NCI-H1092 treated with DMSO at 0.1 percent for 48 hours (cell line): ENCODE measurements at places on chromosomes 12 and 14.

DNA sequence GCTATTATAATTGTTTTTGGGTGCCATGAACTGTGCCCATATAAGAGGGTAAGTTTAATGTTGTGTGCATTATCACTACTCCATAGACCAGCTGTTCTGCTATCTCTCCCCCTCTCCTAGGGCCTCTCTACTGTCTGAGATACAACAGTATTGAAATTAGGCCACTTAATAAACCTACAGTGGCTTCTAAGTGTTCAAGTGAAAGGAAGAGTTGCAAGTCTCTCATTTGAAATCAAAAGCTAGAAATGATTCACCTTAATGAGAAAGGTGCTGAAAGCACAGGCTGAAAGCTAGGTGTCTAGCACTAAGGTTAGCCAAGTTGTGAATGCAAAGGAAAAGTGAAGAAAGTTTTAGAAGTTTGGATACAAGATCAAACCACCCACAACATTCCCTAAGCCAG, 168.0 kb downstream of the SLC16A7 start:
- DNase-seq, result no peak

DNA sequence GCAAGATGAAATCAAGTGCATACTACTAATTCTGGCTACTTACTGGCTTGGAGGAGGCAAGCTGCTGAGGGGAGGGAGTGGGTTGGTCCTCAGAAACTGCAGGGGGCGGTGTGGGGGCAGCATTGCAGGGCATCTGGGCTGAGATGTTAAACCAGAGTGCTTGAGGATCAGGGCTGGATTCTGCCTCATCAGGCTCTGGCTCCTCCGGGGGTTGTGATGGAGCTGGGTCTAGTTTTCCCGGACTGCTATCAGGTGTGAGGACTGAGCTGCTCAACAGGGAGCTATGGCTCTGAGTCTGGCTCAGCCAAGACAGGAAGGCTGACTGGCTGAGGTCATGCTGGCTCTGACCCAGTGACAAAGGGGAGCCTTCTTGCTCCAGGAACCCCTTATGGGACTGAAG, 28.6 kb downstream of the BAZ2A start:
- DNase-seq, result no peak

DNA sequence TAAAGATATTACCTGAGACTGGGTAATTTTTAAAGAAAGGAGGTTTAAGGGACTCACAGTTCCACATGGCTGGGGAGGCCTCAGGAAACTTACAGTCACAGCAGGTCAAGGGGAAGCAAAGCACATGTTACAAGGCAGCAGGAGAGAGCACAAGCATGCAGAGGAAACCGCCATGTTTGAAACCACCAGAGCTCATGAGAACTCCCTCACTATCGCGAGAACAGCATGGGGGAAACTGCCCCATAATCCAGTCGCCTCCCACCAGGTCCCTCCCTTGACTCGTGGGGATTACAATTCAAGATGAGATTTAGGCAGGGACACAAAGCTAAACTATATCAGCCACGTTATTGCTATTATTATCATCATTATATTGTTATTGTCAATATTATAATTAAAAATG, 138.7 kb downstream of the RIMBP2 start:
- DNase-seq, result no peak

GRCh38 chr14:52936437-52936836, 14.4 kb downstream of the FERMT2 start:
- DNase-seq, result no peak

DNA sequence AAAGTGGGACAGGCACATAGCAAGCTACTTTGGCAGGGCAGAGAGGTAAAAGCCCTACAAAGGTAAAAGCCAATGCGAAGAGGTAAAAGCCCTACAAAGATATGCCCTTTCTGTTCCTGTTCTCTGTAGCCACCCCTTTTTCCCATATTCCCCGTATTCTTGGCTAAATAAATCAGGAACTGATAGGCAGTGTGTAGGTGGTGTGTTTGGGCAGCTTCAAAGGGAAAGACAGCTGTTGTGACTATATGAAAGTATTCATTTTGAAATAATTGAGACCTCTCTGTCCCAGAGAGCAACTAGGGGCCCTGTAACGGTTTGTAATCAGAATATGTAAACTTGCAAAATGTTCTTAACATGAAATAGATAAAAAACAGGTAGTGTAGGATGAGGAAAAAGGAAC, 11.3 kb upstream of the SLC41A2 start:
- no peak for DNase-seq

DNA sequence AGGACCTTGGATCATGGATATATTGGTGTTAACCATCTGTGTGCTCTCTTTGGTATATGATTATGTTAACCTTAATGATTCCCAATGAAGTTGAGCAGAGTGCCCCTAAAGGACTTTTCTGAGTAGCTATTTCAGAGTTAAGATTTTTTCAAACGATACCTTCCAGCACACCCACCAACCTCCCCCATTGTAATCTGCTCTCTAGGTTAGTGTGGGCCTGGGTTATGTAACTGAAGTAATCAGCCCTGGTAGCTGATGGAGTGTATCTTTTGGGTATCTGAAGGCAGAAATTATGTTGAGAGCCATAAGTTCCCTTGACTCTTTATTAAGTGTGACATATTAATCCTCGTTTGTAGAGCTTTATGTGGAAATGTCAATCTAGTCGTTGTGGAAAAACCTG, 47.6 kb upstream of the RNU6-8 start:
- DNase-seq, result no peak

DNA sequence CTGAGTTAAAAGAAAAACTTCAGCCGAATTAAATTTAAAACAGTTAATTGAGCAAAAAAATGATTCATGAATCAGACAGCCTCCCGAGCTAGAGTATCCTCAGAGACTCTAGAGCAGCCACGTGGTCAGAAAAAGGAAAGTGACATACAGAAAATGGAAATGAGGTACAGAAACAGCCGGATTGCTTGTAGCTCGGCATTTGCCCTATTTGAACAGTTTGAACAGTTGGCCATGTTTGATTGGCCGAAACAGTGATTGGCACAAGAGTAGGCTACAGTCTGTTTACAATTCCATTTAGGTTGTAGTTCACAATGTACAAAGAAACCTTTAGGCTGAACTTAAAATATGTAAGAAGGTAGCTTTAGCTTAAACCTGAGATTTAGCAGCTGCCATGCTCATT, 12.9 kb upstream of the OXA1L start:
- DNase-seq, result no peak

GRCh38 chr12:77882709-77883108, 52.0 kb downstream of the NAV3 start:
- no peak for DNase-seq

DNA sequence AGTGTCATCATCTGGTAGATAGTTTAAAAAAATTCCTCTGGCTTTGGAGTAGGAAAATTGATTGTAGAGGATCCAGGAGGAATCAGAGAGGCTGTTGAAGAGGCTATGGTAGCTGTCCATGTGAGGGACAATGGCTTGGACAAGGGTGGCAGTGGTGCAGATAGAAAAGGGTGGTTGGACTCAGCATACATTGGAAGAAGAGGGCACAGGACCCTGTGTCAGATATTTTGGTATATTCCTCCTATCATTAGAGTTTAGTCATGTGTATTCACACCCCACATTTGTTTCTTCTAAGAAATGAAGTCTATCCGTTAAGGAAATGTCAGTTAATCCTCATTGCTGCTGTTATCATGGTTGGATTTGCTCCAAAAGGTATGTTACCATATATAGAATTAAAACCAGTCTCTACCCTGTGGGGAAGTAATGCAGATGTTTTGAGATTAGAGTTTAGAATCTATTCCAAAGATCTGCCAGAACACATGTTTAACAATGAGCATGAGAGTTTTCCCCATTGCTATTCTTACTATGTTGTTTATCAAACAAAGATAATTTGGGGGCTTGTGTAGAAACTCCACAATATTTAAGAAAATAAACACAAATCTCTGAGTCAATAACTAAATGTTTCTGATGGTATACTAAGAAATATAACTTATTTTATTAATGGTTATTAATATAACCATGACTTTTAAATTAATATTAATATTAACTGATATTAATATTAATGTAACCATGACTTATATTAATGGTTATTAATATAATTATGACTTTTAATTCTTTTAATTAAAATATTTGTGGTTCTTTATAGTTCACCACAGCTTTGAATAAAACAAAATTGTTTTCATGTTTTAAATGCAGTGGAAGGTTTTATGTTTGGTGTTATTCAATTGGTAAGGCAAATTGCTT, 80.9 kb downstream of the CRADD start:
- DNase-seq, result no peak

DNA sequence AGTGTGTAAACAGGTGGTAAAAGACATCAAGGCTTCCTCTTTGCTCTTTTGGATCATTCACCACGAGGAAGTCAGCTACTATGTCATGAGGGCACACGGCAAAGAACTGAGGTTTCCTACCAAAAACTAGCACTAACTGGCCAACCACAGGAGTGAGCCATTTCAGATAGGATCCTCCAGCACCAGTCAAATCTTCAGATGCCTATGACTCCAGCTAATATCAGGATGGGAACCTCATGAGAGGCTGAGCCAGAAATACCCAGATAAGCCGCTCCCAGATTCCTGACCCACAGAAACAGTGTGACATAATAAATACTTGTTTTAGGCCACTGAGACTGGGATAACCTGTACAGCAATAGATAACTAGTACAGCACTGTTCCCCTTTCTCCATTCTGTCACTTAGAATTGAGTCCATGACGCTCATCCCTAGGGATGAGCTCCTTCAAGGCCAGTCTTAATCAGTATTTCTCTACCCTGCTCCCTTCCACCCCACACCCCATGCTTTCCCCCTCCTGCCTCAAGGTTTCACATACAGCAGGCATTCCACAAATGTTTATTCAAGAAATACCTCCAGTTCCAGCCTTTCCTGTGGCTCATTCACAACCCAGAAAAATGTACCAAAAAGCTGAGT, 68.4 kb downstream of the PPM1H start:
- no peak for DNase-seq

DNA sequence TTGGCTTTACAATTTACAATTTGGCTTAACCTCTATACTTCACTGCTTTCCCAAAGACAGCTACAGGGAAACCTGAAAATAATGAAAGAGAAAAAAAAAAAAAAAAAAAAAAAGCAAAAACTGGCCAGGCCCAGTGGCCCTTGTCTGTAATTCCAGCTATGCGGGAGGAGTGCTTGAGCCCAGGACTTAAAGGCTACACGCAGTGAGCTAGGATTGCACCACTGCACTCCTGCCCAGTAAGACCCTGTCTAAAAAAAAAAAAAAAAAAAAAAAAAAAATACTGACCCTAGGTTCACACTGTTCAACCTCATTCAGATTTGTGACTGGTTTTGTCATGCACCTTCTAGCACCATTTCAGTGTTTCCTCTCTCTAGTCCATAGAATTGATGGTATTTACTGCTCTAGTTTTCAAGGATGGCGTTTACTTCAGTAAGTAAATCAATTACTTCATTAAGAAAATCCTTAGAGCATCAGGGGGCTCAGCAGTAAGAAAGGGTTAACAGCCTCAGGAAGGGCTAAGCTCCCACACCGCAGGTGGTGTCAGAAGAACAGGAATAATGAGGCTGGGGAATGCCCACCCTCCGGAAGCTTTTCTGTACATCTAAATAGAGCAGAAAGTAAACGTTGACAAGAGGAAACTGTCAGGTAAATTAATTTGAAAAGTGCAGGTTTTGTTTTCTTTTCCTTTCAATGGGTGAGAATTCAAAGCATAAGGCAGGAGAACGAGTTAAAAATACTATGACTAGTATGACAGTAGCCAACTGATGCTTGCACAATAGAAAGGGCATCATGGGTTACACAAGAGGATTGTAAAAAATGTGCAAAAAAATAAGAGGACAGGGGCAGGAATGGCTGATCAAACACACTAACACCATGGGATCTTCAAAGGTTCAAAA, 115.0 kb upstream of the MDM1 start:
- no peak for DNase-seq

DNA sequence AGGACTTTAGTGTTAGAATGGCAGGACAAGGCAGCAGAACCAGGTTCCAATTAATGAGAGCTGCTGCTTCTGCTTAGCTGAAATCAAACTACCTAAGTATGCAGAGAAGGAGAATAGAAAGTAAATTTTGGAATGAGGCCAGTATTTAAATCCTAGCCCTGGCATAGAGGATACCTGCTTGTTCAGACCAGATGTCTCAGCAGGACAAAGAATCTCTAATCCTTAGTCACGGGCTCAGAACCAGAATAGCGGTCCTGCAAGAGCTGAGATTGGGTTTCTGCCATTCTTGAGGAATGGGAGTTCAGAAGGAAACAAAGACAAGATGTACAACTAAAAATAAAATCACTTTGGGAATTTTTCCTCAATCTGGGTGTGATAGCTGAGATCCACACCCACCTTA, 550.8 kb upstream of the TMEM132C start:
- DNase-seq, result no peak

DNA sequence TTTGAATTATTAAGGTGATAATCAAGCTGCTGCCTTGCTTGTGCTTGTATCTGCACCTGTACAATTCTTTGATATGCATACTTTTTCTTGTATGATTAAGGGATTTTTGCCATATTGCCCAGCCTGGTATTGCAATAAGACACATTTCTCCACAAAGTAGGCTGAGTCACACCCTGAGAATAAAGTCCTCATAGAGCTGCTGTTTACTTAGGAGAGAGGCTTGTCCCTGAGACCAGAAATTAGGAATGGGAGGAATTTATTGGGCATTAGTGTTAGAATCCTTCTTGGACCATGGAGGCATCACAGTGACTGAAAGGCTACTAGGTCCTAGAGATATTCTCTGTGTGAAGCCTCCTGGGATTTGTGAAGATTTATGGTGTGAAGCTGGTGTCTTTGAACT, 506.8 kb upstream of the FBXO33 start:
- no peak for DNase-seq

GRCh38 chr14:65360144-65360784, 52.3 kb upstream of the FUT8 start:
- DNase-seq, result peak; percentile 25

DNA sequence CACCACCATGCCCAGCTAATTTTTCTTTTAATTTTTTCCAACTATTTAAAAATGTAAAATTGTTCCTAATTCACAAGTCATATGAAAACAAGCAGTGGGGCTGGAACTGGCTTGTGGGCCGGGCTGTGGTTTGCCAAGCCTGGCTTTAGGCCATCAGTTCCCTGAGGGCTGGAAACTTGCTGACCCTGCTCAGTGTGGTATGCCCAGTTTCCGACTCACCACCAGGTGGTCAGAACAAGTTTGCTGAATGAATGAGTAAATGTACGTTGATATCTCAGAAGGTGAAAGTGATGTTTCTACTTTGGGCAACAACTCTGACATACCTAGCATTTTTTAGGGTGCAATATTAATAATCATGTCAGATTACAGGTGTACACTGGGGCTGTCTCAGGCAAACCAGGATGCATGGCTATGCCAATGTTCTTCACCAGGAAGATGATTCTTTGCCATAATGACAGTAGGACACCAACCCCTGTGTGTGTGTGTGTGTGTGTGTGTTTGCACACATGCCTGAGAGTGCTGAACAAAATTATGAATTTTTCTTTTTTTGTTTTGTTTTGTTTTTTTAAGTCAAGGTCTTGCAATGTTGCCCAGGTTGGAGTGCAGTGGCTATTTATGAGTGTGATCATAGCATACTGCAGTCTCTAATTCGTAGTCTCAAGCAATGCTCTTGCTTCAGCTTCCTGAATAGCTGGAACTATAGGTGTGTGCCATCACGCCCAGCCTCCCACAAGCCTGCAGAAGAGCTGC, 106.1 kb downstream of the PTPN11 start:
- no peak for DNase-seq

GRCh38 chr14:28300356-28300755, 466.2 kb upstream of the FOXG1 start:
- DNase-seq, result no peak

- no peak for DNase-seq
Observed at GRCh38 chr14:36741858-36742257, 80.2 kb downstream of the PAX9 start.

GRCh38 chr12:68587448-68587873, 23.2 kb upstream of the RAP1B start:
- no peak for DNase-seq

GRCh38 chr12:31117203-31118011, 43.7 kb downstream of the DDX11 start:
- DNase-seq, result peak; percentile 67

- DNase-seq, result no peak
Observed at GRCh38 chr14:100867631-100868315, 35.7 kb downstream of the RTL1 start.
